ENCODE measurements at places on chromosomes 3 and 15. TPM values are rescaled to one million over a fixed set of nuclear protein-coding genes. Genes with fewer than 3 reads are reported as not detected.

Gene FETUB
- total RNA-seq = not detected

Gene NPAP1
- total RNA-seq = not detected

Gene GPR176
- not detected for total RNA-seq

Gene ACOX2
- total RNA-seq = not detected

Gene TTLL13
- total RNA-seq = 0.87 TPM

Gene IFT122
- total RNA-seq = 27.2 TPM

Gene SPINK8
- total RNA-seq = not detected

Gene CEP152
- 38.0 TPM for total RNA-seq

Gene SECISBP2L
- 35.8 TPM for total RNA-seq

Gene AADACL2
- total RNA-seq = not detected
